ENCODE measurements at places on chromosomes 7 and 10. TPM values are rescaled to one million over a fixed set of nuclear protein-coding genes. Genes with fewer than 3 reads are reported as not detected.

GRCh38 chr7:112550468-112551060 lies 69.8 kb downstream of the LSMEM1 start:
- H3K4me3 ChIP-seq, result no peak overlapping the region
- H3K27me3 ChIP-seq, result no peaks in the 10 kb centered on the region
- H3K4me1 ChIP-seq, result no peaks in the 10 kb centered on the region
- no peaks in the 10 kb centered on the region for H3K36me3 ChIP-seq

GRCh38 chr7:2120841-2121830 lies 111.6 kb downstream of the MAD1L1 start:
- peaks cover 9% of the 10 kb centered on the region for H3K4me1 ChIP-seq
- H3K27ac ChIP-seq, result no peak overlapping the region
- no peak overlapping the region for H3K4me3 ChIP-seq
- DNase-seq, result no peak
- H3K27me3 ChIP-seq, result no peaks in the 10 kb centered on the region

- DNase-seq, result no peak
- H3K4me3 ChIP-seq, result no peak overlapping the region
- H3K36me3 ChIP-seq, result no peaks in the 10 kb centered on the region
- H3K27me3 ChIP-seq, result peaks cover 32% of the 10 kb centered on the region
- no peak overlapping the region for H3K27ac ChIP-seq
- H3K4me1 ChIP-seq, result peaks cover 7% of the 10 kb centered on the region
These were observed 68.1 kb downstream of the PDGFA start for GRCh38 chr7:451255-452225.

- H3K36me3 ChIP-seq, result peaks cover 22% of the 10 kb centered on the region
- H3K27me3 ChIP-seq, result peaks cover 2% of the 10 kb centered on the region
- H3K4me1 ChIP-seq, result no peaks in the 10 kb centered on the region
These were observed 27.7 kb downstream of the WNT8B start for GRCh38 chr10:100490531-100490930.

DNA sequence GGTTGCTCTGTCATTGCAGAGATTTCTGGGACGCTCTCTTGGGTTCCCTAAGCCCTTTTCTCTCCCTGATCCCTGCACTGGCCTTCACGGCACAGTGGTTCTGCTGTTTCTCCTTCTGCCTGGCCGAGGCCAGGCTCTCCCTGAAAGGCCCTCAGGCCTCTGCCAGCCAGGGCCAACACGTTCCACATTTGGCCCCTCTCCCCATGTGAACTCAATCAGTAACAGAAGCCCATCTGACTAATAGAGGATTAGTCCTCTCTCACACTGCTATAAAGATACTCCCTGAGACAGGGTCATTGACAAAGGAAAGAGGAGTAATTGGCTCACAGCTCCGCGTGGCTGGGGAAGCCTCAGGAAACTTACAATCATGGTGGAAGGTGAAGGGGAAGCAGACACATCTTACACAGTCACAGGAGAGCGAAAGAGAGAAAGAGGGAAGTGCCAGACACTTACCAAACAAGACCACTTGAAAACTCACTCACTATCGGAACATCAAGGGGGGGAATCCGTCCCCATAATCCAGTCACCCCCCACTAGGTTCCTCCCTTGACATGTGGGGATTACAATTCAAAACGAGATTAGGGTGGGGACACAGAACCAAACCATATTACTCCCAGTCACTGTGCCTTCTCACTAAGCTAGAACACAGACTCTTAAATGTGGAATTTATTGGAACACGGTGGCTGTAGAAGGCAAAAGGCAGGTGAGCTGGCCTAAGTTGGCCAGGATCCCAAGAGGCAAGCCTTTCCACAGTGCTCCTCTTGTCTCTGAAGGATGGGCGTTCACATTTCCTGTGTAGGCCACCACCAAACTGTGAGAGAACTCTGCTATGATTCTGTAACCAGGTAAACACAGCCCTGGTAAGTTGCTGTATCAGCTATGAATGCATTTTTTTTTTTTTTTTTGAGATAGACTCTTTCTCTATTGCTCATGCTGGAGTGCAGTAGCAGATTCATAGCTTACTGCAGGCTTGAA lies 8.8 kb downstream of the FZD8 start:
- no peak overlapping the region for H3K4me3 ChIP-seq
- H3K36me3 ChIP-seq, result no peaks in the 10 kb centered on the region
- no peaks in the 10 kb centered on the region for H3K27me3 ChIP-seq
- no peak overlapping the region for H3K27ac ChIP-seq

- H3K4me3 ChIP-seq, result no peak overlapping the region
- no peak overlapping the region for H3K27ac ChIP-seq
- peaks cover 17% of the 10 kb centered on the region for H3K36me3 ChIP-seq
- DNase-seq, result peak; percentile 42
These were observed 52.4 kb downstream of the ARMH3 start for GRCh38 chr10:102003541-102003940.

- no peaks in the 10 kb centered on the region for H3K4me1 ChIP-seq
- no peak overlapping the region for H3K27ac ChIP-seq
- peak; percentile 41 for DNase-seq
- H3K4me3 ChIP-seq, result no peak overlapping the region
These were observed 14.7 kb downstream of the FAM241B start for GRCh38 chr10:69644658-69645295.

- H3K27me3 ChIP-seq, result no peaks in the 10 kb centered on the region
- H3K36me3 ChIP-seq, result no peaks in the 10 kb centered on the region
- no peak for DNase-seq
- H3K27ac ChIP-seq, result no peak overlapping the region
- no peak overlapping the region for H3K4me3 ChIP-seq
These were observed 75.8 kb downstream of the CALN1 start for GRCh38 chr7:72336382-72336631.

- H3K4me1 ChIP-seq, result 0 out of 2 replicates have a peak, but pooled peaks cover 2% of the 10 kb centered on the region
- H3K27me3 ChIP-seq, result no peaks in the 10 kb centered on the region
- no peaks in the 10 kb centered on the region for H3K36me3 ChIP-seq
These were observed 145.5 kb downstream of the KLF6 start for GRCh38 chr10:3639546-3639945.

GRCh38 chr10:52567247-52567580 lies 205.4 kb downstream of the MBL2 start:
- H3K27ac ChIP-seq, result no peak overlapping the region
- no peaks in the 10 kb centered on the region for H3K36me3 ChIP-seq
- H3K4me3 ChIP-seq, result no peak overlapping the region
- peaks cover 3% of the 10 kb centered on the region for H3K4me1 ChIP-seq
- no peak for DNase-seq

AFAP1L2 gene
- under 0.01 TPM for total RNA-seq

MPP7 gene
- 1.4 TPM for total RNA-seq

HPS6 gene
- 21.9 TPM for total RNA-seq
